ENCODE measurements at places on chromosomes 1 and 21.

GRCh38 chr1:8448911-8449661, 131.2 kb downstream of the SLC45A1 start:
- DNase-seq = no peak

DNA sequence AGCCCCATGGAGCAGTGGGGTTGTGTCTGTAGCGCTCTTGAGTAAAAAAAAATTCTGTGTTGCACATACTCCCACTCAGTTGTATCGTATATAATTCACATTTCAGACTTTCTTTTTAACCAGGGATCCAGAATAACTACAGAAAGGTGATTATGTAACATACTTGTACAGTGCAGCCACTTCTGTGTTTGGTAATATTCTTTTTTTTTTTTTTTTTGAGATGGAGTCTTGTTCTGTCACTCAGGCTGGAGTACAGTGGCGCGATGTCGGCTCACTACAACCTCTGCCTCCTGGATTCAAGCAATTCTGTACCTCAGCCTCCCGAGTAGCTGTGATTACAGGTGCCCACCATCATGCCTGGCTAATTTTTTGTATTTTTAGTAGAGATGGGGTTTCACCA, 82.4 kb upstream of the MACF1 start:
- no peak for DNase-seq

DNA sequence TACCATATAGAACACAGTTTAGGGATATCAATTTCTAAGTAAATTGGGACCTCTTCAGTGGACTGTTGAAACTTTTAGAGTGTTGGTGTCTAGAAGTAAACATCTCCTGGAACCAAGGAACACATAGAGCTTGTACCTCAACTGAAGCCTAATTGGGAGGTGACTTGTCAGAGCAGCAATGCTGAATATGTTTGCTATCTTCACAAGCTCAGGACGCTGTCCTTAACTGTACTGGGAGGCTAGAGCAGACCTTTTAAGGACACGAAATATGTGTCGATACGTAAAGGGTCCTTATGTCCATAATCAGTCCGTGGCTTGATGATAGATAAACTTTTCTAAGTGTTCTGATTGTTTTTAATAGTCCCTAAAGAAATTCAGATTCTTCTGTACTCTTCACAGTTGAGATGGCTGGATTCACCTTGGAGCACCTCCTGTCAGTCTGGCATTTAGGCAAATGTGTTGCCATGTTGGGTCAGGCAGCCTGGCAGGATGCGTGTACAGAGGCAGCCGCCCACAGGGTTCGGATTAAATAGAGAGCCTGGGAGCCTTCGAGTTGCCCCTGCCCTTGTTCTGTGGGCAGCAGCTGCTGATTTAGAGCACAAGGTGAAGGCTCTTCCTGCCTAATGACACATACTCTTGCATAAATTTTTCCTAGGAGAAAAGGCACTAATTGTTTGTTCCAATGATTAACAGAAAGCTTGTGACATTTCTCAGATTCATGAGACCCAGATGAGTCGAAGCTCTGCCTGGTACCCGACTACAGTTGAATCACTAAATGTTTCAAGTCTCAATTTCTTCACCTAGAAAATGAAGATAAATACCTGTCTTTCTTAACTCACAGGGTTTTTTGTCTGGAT, 3.6 kb downstream of the ACTN2 start:
- no peak for DNase-seq

DNA sequence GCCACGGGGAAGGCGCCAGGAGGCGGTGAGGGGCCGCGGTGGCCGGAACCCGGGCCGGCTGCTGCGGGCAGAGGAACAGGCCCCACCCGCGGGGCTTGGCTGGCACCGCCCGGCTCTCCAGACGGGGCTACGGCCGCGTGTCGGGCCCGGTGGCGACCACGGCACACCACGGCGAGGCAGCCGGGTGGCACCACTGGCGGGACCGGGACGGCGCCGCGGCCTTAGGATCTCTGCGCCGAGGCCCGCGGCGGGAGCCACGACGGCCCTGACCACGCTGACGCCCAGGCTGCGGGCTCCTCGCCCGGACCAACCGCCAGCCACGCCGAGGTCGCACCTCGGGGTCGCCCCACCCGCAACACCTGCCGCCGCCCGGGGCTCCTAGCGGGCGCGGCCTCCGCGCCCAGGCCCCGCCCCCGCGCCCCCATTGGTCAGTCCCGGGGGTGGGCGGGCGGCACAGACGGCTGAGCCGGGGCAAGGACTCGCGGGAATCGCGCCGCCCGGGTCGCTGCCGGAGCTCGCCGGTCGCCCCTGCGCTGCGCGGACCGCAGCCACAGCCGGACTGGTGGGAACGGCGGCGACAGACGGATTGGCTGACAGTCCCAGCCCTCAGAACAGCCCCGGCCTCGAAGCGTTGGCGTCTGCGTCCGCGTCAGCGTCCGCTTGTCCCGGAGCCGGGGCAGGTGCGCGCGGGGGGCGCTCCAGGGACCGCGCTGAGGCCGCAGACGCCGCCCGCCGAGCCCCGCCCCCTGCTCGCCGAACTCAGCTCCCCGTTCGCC, at the start of gene BMP8A:
Gene BMP8A, plus strand, starts transcription at position 491 of the 776 bp plus-strand sequence. CDS start 356 bp downstream, outside the sequence.
- peak; percentile 42 for DNase-seq

- DNase-seq = no peak
Observed at GRCh38 chr1:22508329-22508728, 55.0 kb upstream of the EPHA8 start.

GRCh38 chr1:11324567-11325165, 51.7 kb downstream of the UBIAD1 start:
- DNase-seq = no peak

- DNase-seq = no peak
Observed at GRCh38 chr1:97712980-97713379, 207.9 kb downstream of the DPYD start.

DNA sequence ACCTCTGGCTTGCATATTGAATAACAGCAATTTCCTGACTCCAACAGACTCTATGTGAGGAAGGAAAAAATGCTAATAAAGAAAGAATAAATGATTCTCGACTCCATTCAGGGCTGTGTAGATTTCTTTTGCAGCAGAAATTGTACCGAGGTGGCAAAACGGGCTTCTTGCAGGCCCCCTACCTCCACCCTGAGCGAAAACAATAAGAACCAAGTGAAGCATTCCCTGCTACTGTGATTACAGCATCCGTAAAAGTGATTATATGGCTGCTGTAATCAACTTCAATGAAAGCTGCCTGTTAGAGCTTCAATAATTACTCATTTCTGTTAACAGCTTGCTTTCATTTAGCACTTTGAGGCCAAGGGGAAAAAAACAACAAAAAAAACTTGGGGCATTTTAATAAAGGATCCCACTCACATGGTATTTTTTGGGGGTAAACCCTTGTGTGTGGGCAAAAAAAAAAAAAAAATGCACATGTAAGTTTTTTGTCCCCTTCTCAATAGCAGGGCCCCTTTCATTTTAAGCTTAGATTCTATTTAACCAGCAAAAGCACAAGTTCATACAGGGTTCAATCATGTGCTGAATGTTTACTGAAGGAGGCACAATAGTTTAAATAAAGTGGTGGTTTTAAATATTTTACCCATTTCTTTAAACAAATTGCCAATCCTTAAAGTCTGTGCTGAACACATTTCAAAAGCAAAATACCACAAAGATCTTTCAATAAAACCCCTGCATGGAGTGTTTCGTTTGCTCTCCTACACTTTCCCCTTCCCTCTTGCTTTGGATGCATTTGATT, 271.6 kb downstream of the LMO4 start:
- no peak for DNase-seq

- DNase-seq = no peak
Observed at GRCh38 chr1:8986814-8987190, 39.4 kb downstream of the SLC2A7 start.

DNA sequence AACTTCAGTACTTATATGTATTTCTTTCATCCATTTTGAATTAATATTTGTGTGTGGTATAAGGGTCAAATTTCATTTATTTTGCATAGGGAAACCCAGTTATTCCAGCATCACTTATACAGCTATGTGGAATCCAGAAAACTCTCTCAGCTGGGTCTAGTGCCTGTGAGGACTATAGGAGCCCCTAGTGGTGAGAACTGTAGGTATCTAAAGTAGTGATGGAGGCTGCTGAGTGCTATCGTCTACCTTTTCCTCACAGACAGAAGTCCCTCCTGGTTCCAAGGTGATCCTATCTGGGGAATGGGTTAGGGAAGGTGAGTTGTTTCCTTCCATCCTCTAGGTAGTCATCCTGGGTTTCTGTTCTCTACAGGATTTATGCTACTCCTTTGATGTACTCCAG, 352.0 kb upstream of the C1orf87 start:
- DNase-seq = peak; percentile 6

DNA sequence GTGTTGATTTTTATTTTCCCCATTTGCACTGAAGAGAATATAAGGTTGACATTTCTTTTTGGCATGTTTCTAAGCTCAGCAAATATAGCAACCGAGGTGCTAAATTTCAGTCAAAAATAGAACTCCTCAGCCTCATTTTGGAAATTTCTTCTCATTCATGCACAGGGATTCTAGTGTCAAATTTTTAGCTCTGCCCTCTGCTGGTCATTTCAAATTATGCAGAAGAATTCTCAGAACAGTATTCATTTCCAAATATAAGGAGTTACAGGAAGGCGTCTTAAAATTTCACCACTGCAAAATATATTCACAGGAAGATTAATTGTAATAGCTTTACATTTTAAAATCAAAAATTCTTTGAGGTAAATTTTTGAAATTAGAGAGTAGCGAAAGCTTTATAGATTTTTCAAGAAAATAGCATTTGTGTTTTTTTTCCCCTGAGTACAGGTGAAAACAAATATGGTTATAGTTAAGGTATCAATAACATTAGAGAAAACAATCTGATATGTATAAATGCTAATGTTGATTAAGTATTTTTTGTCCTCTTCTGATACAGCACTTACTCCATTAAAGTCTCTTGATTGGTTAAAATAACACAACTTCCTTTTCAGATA, 57.9 kb downstream of the FMN2 start:
- DNase-seq = peak; percentile 41

DNA sequence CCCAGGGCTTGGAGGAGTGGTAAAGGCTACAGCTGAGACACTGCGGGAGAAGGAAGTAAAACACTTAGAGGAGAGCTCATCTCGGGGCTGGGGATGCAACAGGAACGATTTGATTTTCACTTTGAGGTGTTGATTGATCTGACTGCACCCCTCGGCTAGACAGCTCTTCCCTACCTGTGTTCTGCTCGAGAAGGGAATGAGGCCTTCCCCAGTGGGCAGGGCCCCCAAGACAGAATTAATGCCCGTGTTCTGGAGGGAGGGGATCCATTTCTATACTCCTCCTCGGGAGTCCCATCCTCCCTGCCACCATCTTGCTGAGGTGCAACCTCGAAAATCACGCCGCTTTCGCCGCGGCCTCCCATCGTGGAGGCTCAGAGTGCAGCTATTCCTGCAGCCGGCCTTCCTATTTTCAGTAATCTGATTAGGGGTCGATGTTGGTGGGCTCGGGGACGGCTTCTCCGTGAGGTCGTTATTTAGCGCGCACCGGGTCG, 2.4 kb downstream of the ATP2B4 start:
- DNase-seq = no peak

- DNase-seq = no peak
Observed at GRCh38 chr1:57471995-57472394, 48.1 kb upstream of the DAB1 start.

DNA sequence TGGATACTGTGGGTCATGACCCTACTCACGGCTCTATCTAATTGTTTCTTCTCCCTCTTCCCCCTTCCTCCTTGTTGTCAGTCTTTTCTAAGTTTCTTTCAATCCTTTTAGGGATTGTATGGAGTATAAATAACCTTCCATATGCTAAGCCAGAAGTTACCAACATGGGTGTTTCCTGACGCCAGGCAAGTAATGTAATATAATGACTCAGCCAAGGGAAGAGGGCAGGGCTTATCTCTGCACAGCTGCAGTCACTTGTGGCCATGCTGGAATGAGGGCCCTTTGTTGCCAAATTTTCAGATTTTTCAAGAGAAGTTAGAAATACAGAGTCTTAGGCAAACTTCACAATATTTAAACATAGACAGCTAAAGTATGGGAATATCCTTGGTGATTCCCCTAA, 194.6 kb downstream of the ST6GALNAC3 start:
- peak; percentile 46 for DNase-seq

DNA sequence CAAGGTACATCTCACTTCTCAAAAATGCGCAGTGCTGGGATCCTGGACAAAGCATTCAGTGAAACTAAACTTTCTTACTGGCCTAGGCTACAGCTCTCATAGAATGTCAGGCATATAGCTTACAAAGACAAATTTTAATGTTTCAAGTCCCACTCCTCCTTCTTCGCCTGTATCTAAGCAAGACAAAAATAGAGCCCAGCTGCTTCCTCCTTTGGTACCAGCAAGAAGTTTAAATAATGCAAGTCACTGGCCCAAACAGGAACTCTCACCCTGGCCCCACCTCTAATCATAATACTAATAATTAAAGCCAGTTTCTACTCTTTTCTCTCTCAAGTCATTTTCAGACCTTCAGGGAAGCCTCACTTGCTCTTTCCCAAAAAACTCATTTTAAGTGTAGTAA, 1267.9 kb downstream of the MRPL39 start:
- no peak for DNase-seq

GRCh38 chr1:94118471-94118870, 2.5 kb downstream of the ABCA4 start:
- no peak for DNase-seq

GRCh38 chr1:237282208-237282783, 240.3 kb downstream of the RYR2 start:
- DNase-seq = no peak

DNA sequence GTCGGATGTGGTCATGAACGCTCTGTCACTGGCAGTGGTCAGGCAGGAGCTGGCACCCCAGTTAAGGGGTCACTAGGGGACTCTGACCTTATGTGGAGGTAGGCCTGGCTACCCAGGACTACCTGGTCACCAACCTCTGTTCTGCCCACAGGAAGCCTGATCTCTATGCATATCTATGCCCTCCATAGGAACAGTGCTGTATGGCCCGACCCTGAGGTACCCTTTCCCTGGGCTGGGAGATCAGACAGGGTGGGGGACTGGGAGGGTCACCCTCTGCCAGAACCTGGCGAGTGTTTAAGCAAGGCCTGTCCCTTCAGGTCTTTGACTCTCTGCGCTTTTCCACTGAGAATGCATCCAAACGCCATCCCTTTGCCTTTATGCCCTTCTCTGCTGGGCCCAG, 19.0 kb downstream of the CYP4B1 start:
- no peak for DNase-seq

- DNase-seq = no peak
Observed at GRCh38 chr1:195243492-195243891, 1364.7 kb downstream of the KCNT2 start.

DNA sequence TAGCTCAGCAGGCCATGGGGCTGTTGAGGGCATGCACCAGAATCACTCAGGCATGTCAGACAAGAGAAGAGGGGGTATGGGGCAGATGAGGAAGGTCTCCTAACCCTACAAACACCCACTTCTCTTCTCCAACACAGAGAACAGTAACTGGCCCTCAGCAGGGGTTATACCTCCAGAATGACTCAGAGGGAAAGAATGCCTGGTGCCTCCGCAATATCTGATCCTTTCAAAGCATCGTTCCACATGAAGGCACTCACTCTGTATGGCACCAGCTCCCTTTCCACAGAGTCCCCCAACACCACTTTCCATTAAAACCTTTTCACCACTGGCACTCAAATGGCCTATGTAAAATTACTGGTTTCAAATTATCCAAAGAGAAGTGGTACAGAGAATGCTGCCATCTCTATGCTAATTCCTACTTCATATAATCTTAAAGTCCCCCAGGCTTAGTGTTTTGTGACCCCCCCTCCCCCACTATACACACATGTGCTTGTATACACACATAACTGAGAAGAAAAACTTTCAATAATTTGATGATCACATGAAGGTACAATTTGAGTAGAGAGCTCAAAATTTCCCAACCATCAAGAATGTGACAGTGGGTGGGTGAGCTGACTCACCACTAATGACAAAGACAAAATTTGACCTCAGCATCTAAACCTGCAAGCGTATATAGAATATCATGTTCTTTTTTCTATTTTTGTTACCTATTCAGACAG, 91.5 kb downstream of the SIPA1L2 start:
- DNase-seq = no peak

Measured in hematopoietic multipotent progenitor cell treated with erythropoietin and hydrocortisone succinate and interleukin-3 and kit ligand, for 8 days (in vitro differentiated cells).